ENCODE measurements at places on chromosomes 2 and 18.

GRCh38 chr2:222879604-222879933 lies 18.7 kb downstream of the ACSL3 start:
- no peak for DNase-seq

DNA sequence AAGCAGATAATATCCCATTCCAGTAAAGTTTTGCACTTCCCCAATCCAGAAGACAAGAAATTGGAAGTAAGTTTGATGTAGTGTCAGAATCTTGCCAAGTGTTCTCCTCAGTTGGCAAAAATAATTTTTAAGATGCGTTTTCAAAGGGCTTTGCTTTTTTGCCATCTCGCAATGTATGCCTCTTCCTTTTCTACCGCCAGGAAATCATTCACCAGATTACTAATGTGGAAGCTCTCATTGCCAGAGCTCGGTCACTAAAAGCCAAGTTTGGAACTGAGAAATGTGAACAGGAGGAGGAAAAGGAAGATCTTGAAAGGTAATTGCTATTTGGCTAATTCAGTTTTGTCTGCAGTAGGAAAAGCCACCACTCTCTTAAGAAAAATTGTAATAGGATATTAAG lies 110.7 kb downstream of the RAB3GAP1 start:
- DNase-seq = no peak

DNA sequence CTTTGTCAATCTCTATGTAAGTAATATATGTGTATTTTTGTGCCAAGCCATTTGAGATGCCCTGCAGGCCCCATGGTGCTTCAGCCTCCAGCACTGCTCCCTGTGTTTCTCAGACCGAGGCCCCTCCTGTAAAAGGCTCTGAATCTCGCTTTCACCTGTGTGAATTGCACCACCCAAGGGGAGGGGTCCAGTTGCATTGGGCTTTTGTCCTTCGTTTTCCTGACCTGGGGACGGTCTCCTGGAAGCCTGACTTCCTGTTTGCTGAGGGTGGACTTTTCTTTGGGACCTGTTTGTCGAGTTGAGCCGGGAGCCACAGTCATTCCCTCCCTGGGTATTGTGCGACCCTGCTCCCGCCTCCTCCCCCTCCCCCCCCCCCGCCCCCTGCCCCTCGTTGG lies 48.9 kb downstream of the AGAP1 start:
- no peak for DNase-seq

DNA sequence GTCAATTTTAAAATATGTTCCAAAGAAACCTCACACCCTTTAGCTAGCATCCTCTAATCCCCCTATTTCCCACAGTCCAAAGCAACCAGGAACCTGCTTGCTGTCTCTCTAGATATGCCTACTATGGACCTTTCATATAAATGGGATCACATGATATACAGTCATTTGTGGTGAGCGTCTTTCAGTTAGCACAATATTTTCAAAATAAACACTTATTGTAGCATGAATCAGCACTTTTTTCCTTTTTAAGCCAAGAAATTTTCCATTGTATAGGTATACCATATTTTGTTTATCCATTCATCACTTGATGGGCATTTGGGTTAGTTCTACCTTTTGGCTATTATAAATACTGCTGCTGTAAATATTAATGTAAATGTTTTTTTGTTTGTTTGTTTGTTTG lies 223.0 kb upstream of the DOK6 start:
- no peak for DNase-seq

- no peak for DNase-seq
Observed at GRCh38 chr2:55365303-55365702, 54.4 kb downstream of the CCDC88A start.

- no peak for DNase-seq
Observed at GRCh38 chr2:217990791-217991465, 11.9 kb downstream of the TNS1 start.

- no peak for DNase-seq
Observed at GRCh38 chr2:54559006-54559445, 102.9 kb downstream of the SPTBN1 start.

DNA sequence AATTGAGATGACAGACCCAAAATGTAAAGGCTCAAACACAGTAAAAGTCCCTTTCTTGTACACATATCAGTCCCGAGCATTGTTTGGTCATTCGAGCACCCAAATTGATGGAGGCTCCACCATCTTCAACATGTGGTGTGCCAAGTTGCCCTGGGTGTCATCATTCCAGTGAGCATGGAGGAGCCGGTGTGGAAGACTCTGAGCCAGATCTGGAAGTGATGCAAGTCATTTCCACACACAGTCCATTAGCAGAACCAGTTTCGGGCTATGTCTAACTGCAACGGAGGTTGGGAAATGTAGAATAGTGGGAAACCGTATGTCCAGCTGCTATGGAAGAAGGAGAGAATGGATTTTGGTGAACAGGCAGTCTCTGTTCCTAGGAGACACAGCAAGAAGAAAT lies 40.9 kb upstream of the BZW1 start:
- no peak for DNase-seq

DNA sequence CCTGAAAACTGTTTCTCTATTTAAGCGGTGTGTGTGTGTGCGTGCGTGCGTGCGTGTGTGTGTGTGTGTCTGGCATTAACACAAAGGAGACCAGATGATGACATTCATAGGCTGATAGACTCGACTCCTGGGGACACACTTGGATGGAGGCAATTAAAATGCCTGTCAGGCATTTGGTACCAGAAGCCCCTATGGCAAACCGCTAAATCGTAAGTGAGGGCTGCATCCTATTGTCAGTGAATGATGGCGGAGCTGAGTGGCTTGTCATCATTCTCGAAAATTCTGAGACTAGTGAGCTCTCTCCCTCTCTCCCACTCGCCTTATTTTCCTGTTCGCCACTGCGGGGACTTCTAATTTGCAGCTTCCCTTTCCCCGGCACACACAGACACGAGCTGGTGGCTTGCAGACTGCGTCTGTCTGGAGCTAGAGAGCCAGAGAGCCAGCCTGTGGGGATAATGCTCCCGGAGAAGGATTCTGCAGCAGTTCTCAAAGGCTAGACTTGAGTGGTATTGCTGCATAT lies 155.4 kb downstream of the MAP2 start:
- no peak for DNase-seq

- no peak for DNase-seq
Observed at GRCh38 chr2:134406311-134406710, 152.4 kb downstream of the MGAT5 start.

DNA sequence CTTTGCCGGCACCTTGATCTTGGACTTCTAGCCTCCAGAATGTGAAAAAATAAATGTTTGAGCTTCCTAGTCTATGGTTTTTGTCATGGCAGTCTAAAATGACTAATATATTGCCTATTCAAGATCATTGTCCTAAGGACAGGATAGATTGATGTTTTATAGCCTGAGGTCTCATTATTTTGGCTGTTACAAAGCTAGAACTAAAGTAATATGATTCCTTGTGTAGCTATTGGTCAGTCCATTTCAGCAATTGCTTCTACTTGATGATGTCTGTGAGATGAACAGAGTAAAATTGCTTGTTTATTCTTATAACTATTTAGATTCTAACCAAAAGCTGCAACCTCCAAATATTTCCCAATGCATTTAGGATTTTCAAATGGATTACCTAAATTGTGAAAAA lies 145.0 kb downstream of the HRH4 start:
- DNase-seq = no peak

- DNase-seq = no peak
Observed at GRCh38 chr2:56185101-56185581, 1.4 kb downstream of the CCDC85A start.

DNA sequence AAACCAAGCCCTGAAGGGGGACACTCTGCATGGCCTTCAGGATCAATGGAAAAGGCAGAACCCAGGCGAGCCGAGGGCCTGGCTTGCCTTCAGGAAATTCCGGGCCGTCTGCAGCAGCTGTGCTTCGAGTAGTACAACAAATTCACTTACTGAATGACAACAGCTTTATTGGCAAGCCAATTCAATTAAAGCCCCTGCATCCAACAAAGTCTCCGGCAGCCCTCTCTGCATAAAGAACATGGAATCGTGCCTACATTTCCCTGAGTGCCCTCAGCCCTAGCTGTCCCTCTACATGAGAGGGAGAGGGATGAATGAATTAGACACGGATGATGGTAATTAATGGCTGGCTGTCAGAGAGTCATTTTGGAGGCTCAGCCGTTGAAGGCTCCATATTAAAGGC lies 189.0 kb downstream of the BCL11A start:
- DNase-seq = no peak

GRCh38 chr18:32362484-32362883 lies 108.2 kb downstream of the GAREM1 start:
- DNase-seq = no peak

DNA sequence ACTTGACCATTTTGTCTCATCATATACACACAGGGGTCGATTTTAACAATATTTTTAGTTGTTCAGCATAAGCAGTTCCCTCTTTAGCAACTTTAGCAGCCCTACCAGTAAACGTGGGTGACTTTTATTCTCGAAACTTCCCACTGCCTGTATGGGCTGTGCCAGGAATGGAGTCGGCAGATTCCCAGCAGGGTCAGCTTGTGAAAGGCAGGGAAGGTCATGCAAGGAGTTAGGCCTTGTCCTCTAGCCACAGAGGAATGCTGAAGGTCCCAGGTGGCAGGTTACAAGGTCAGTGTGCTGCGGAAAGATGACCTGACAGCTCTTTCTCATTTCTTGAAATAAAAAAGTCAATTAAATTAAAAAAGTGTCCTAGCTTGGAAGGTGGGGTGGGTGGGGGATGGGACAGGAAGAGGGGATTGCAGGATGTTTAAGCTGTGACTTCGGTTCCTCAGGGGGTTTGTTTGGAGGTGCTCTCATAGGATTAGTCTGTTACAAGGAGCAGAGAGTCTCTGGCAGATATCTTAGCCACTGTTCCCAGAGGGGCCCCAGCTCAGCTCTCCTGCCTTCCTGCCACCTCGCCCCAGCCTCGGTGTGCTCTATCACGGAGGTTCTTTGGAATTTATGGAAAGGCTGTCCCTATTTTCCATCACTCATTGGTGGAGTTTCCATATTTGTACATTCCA lies 21.4 kb downstream of the DRC1 start:
- DNase-seq = no peak

GRCh38 chr2:237388036-237388435 lies 25.9 kb downstream of the COL6A3 start:
- DNase-seq = no peak

- DNase-seq = no peak
Observed at GRCh38 chr2:215758691-215759090, 254.7 kb downstream of the MREG start.

- no peak for DNase-seq
Observed at GRCh38 chr18:37566479-37567060, 972 bp upstream of the CELF4 start.

- DNase-seq = no peak
Observed at GRCh38 chr2:30761226-30761625, 46.0 kb downstream of the CAPN13 start.

DNA sequence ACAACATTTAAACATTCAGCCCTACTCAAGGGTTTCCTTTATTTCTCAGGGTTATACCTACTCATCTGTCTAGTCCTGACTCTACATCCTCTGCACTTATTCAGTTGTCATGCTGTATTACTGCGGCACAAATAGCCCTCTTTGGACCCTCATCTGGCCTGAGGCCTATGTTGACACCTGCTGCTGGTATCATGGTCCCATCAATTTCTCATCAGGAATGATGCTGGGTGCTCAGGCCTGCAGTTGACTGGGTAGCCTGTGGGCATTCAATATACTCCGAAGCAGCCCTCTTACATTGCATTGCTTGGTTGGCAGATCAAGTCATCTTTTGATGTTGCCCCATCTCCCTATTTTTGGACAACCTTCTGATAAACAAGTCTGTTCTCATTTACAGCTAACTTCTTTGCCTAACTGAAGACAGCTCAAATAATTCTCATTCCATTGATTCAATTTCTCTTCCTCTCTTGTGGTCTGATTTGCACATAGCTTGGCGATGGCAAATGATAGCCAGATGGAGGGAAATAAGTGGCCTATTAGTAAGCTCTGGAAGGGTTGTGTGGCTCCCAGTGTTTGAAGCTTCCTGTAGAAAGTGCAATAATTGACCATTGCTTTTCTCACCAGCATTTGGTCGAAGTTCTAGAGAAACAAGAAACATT lies 19.1 kb upstream of the MC4R start:
- no peak for DNase-seq

- no peak for DNase-seq
Observed at GRCh38 chr2:7788736-7789135, 871.5 kb downstream of the RNF144A start.

- DNase-seq = no peak
Observed at GRCh38 chr2:101580528-101580927, 105.6 kb upstream of the RFX8 start.

- no peak for DNase-seq
Observed at GRCh38 chr2:42183775-42184174, 14.6 kb downstream of the EML4 start.

- no peak for DNase-seq
Observed at GRCh38 chr2:178865999-178866398, 58.8 kb upstream of the TTN start.

DNA sequence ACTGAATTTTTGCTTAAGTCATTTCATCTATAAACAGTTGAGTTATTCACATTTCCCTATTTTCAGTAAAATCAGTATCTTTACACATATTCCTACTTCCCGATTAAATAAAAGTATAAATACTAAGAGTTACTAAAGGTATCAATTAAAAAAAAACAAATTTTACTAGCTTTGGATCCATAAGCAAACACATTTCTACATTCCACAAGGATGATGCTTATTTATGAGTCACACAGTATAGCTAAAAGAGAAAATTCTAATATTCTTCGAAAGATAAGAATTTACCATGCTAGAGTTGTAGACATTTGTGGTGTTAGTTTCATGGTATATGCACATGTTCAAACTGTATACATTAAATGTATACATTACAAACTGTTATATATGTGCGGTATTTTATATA lies 23.7 kb downstream of the PGAP1 start:
- no peak for DNase-seq

DNA sequence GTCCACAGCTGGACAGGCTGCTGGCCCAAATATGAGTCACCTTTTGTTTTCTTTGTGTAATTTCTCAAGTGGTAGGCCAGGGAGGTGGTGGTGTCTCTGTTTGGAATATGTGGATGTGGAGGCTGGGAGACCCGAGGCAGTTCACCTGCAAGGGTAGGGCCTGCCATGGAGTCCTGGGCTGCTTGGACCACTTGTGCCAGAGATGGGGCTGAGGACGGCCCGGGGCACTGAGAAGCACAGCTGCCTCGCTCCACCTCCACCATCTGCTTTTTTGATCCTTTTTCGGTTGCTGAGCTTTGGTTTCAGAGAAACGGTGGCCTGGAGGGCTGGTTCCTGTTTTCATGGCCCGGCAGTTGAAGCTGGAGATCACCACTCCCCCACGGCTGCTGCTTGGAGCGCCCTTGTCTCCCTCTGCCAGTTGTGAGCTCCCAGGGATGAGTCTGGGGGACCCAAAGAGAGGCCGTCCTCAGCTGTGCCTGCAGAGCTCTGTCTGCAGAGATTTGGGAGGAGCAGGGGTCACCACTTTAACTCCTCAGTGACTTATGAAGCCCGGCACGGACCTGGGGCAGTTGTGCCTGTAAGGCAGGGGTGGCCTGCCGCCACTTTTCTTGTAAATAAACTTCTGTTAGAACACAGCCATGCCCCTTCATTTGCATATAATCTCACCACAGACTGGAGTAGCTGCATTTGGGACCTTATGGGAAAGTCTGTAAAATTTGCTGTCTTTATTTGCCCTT lies 67.6 kb upstream of the MCFD2 start:
- DNase-seq = no peak
